Fibroblast of lung (primary cell): ENCODE measurements at places on chromosomes 12 and 14. TPM values are rescaled to one million over a fixed set of nuclear protein-coding genes. Genes with fewer than 3 reads are reported as not detected.

- DNase-seq = peak; percentile 86
Observed at GRCh38 chr14:85471156-85471555, 58.8 kb upstream of the FLRT2 start.

The PTHLH gene
- 0.26 and 1.8 TPM in 2 replicates for total RNA-seq

DNA sequence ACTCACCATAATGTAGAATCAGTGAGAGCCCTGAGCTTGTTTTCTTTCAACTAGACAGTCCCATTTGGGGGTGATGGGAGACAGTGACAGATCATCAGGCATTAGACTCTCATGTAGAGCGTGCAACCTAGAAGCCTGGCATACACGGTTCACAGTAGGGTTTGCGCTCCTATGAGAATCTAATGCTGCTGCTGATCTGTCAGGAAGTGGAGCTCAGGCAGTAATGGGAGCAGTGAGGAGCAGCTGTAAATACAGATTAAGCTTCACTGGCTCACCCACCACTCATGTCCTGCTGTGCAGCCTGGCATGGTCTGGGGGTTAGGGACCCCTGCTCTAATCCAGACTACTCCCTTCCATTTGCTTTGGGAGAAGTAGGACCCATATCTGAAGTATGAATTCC is 55.6 kb downstream of the FNTB start:
- no peak for DNase-seq

- peak; percentile 11 for DNase-seq
Observed at GRCh38 chr12:26471560-26471959, 276.2 kb downstream of the SSPN start.
